Right ventricle myocardium inferior (tissue), 1 donor: ENCODE measurements at places on chromosomes 5 and 9.

DNA sequence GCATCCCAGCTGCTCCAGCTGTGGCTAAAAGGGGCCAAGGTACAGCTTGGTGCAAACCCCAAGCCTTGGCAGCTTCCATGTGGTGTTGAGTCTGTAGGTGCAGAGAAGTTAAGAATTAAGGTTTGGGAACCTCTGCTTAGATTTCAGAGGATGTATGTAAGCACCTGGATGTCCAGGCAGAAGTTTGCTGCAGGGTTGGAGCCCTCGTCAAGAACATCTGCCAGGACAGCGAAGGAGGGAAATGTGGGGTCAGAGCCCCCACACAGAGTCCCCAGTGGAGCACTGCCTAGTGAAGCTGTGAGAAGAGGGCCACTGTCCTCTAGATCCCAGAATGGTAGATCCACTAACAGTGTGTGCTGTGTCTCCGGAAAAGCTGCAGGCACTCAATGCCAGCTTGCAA lies 236.2 kb upstream of the ADRA1B start:
- DNase-seq: no peak

- DNase-seq: no peak
Observed at GRCh38 chr5:149839761-149840160, 104.8 kb downstream of the PDE6A start.

GRCh38 chr5:83503662-83504061 lies 32.1 kb downstream of the VCAN start:
- no peak for DNase-seq

GRCh38 chr9:14512942-14513341 lies 180.3 kb downstream of the ZDHHC21 start:
- DNase-seq: no peak

DNA sequence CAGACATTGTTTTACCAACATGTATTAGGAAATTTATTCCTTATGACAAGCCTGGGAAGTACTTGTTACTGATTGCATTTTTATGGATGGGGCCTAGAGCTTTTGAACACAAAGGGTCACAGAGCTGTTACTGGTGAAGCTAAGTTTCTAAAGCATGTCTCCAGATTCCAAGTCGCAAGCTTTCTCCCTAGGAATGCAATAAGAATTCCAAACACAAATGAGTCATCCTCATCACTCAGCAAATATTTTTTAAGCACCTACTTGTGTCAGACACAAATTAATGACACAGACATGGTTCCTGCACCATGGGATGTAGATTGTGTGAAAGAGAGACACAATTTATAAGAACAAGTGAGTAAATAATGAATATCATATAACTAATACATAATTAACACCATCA lies 11.0 kb upstream of the SH3RF2 start:
- DNase-seq: no peak

DNA sequence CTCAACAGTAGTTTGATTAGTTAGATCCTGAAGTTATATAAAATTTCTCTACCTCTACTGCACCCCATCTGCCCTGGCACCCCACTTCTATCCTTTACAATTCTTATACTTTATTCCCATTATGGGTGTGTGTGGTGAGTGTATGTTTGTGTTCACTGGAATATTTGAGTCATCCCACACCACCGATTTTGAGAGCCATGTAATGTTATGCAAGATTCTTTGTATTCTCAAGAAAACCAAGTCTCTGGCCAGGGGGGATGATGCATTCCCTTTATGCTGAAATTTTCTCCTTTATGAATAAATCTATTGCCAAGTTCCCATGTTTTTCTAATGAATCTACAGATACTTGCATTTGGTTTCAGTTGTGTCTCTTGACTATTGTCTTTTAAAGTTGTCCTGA lies 266.8 kb downstream of the ARHGEF28 start:
- no peak for DNase-seq

- no peak for DNase-seq
Observed at GRCh38 chr5:75412111-75412990, 75.3 kb downstream of the HMGCR start.

DNA sequence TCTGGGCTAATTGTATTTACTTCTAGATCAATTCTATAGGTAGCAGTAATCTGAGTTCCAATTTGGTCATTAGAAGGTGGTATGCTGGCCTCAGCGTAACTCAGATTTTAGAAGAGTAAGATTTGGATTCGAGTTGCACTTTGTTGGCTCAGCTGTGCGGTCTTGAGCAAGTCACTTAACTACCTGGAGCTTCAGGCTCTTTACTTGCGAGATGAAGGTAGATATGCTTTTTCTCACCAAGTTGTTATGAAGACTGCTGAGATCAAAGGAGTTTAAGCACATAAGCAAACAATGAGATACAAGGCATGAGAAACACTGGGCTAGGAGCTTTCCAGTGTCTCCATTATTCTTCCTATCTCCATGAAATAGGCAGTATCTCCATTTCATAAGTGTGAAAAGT lies 133.8 kb upstream of the RANBP3L start:
- no peak for DNase-seq

- no peak for DNase-seq
Observed at GRCh38 chr9:3942361-3942760, 357.5 kb downstream of the GLIS3 start.

DNA sequence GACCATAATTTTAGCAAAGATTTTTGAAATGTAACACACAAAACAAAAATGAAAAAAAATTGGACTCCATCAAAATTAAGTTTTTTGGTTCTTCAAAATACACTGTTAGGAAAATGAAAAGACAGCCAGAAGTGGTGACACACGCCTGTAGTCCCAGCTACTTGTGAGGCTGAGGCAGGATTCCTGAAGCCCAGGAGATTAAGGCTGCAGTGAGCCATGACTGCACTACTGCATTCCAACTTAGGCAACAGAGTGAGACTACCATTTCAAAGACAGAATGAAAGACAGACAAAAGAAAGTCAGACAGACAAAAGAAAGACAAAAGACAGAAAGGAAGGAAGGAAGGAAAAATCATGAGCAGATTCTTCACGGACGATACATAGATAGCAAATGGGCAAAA lies 7.5 kb downstream of the DIAPH1 start:
- no peak for DNase-seq

DNA sequence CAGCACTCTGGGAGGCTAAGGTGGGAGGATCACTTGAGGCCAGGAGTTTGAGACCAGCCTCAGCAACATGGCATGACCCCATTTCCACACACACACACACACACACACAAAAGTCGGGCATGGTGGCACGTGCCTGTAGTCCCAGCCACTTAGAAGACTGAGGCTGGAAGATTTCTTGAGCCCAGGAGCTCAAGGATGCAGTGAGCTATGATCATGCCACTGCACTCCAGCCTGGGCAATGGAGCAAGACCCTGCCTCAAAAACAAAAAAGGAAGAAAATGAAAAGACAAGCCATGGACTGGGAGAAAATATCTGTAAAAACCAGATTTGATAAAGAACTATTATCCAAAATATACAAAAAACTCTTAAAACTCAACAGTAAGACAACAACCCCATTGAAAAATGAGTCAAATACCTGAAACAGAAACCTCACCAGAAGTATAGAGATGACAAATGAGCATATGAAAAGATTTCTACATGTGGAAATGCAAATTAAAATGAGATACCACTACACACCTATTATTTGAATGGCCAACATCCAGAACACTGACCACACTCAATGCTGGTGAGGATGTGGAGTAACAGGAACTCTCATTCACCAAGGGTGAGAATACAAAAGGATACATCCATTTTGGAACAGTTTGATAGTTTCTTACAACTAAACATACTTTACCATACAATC lies 24.7 kb downstream of the DNAJA1 start:
- DNase-seq: no peak

DNA sequence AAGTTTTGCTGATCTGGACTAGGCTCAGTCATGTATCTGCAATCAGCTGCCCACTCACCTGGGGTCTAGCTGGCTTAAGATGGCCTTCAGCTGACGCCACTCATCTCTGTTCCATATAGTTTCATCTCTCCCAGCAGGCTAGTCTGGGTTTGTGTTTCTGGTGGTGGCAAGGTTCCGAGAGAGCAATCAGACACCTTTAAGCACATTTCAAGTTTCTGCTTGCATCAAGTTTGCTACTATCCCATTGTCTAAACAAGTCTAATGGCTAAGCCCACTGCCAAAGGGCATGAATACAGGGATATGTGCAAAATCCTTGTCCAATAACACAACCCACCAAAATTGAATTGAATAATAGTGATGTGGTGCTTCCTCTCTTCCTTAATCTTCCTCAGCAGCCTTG lies 251.7 kb downstream of the PIK3R1 start:
- no peak for DNase-seq
